ENCODE measurements at places on chromosomes 2 and 18.

DNA sequence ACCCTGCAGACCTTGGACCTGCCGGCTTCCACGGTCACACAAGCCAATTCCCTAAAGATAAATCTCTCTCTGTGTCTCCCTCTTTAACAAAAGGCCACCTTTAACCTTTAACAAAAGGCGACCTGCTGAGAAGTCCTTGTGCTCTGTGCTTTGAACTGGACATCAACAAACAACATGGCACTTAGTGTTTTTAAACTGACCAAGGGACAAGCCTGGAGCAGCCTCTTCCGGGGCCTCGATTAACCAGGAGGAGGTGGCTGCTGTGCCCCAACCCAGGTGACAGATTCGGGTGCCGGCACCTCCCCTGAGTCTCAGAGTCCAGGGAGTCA lies 135.3 kb downstream of the RTP5 start:
- DNase-seq, result no peak

- DNase-seq, result no peak
These were observed 148.7 kb upstream of the DOCK10 start for GRCh38 chr2:225190987-225191386.

DNA sequence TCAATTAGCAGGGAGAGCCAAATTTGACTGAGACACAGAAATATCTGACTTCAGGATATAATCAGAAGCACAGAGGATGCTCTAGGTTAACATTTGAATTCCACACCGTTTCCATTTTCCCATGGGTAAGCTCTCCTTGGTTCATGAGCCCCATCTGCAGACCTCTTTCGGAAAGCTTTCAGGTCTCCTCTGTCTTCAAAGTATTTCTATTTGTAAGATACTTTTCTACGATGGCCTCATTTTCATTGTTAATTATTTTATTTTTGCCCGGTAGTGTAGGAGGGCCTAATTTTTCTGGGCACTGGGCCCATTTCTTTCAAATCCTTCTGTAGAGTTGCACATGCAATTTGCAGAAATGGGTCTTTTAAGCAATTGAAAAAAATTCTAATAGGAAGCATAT lies 53.8 kb downstream of the LRPPRC start:
- no peak for DNase-seq

DNA sequence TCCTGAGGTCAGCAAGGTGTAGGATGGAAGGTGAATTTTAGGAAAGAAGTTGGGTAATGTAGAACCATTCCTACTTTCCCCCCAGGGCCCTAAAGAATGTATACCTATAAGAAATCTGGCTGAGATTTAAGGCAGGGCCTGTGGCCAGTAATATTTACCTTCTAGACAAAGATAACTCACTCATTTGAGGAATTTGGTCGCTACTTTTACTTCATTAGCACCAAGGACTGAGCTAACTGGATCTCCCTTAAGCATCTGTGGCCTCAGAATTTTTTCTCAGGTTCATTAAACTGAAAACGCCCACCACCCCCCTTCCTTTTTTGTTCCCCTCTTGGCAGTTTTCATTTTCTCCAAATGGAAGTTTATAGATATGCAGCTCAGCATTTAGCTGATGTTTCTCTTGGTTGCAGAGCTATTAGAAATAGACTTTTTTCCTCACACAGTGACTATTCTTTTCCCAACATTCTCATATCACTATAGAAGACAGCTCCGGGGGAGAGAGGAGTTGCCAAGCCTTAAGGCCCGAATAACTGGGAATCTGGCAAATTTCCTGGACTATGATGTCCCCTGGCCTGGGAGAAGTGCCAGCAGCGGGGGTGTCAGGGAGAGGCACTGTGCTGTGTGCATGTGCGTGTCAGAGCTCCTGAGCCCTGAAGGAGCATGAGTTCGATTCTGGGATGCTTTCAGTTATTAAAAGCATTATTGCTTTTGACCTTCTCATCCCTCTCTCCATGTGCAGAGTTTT lies 310.9 kb downstream of the PRKCE start:
- DNase-seq, result no peak

DNA sequence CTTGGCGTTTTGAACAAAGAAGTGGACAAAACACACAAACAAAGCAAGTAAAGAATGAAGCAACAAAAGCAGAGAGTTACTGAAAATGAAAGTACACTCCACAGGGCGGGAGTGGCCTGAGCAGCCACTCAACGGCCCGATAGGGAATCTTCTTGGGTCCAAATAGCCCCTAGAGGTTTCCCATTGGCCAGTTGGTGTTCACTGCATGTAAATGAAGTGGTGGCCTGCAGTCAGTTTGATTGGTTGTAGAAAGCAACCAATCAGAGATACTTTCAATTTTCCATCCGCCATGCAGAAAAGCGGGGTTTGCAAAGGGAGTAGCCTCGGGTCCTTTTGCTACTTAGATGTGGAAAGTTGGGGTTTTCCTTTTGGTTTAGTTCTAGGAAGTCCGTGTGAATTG lies 31.6 kb downstream of the CYBRD1 start:
- DNase-seq, result no peak

GRCh38 chr2:132804051-132804450 lies 134.0 kb upstream of the LYPD1 start:
- DNase-seq, result no peak

- DNase-seq, result no peak
These were observed 98.1 kb upstream of the ZFP36L2 start for GRCh38 chr2:43324259-43325106.

Data from stimulated activated CD8-positive, alpha-beta memory T cell treated with anti-CD3 and anti-CD28 coated beads, Interleukin-15, amount 100 ng/mL, for 4 hours (primary cell).